CD4-positive, alpha-beta T cell treated with Interleukin-2 at 100 ng/mL for 4 hours (primary cell): ENCODE measurements at places on chromosomes 7 and 10.

- DNase-seq = no peak
These were observed 50.0 kb upstream of the FRMD4A start for GRCh38 chr10:14380746-14381145.

DNA sequence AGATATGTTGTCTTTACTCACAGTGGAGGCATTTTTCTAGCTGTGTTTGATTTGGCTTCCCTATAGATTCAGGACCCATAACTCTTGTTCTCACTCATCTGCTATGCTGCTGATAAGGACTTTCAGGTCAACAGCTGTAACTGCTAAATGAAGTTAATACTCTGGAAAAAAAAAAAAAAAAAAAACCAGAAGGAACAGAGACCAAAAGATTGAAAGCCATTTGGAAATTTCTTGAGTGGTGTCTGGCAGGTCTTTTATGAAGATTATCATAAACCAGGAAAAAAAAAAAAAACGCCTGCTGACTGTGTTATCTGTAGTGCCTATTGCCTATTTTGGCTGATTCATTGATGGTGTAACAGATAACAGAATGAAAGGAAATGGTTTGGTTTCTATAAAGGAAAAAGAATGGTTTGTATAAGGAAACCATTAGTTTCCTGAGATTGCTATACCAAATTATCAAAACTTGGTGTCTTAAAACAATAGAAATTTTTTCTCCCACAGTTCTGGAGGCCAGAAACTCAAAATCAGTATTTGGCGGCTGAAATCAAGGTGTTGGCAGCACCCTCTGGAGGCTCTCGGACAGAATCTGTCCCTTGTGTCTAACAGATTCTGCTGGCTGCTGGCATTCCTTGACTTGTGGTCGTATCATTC is 60.5 kb upstream of the BET1 start:
- DNase-seq = no peak

DNA sequence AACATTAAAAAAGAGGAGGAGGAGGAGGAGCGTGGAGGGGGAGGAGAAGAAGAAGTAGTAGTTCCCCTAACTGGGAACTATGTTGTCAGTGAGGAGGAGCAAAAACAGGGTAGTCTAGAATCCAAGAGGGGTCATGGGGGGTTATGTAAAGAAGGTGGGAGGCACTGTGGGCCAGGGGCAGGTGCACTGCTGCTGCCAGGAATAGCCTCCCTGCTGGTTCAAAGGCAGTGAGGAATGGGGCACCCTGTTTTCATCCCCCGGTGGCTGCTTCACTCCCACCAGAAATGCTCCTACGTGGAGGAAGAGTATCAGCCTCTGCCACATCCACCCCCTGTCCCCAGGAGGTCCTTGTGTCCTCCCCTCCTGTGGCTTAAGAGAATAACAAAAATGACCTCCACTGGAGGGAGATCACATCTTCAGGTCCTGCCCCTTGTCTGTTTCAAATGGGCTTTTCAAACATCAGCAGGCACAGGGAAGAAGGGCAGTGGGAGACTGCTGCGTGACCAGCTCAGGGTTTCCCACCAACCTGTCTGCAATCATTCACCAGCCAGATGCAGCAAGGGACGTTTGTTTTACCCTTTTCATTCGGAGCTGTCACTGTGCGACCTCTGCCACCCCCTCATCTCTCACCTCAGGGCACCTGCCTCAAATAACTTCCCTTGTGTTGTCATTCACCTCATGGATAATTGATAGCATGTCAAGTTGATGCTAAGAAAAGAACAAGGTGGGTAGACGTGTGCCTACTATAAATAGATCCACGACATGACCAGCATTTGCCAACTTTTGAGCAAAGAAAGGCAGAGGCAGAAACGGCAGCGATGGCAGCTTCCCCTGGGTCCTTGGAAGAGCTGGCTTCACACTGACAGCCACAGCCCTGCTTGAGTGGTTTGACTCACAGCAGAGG is 92.6 kb downstream of the DGKI start:
- DNase-seq = no peak

DNA sequence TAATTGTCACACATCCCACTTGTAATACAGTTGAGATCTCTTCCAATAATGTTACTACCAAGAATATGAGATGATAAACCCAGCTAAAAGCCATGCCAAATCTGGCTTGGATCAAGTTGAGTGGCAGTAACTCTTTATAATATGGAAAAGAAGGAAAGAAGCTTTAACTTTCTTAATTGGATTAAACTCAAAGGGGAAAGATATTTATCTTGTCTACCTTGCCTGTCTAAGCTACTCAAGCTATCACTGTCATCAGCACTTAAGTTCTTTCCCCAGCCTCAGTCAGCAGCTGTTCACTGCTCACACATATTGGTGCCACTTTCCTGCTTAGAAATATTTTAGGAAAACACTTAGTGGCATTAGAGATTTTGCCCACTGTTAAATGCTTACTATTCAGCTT is 350.7 kb downstream of the IPMK start:
- DNase-seq = no peak

- DNase-seq = peak; percentile 16
These were observed 802 bp upstream of the CDK6 start for GRCh38 chr7:92837000-92837749.

DNA sequence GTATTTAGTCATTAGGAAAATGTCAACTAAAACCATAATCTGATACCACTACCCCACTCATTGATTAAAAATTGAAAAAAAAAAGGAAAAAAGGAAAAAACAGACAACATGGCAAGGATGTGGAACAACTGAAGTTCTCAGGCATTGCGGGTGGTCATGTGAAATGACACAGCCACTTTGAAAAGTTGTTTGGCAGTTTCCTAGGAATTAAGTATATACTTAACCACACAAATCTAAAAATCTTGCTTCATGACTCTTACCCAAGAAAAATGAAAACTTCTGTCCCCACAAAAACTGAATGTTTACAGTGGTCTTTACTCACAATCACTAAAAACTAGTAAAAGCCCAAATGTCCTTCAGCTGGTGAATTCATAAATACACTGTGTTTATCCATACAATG is 254.5 kb downstream of the AHR start:
- DNase-seq = no peak

GRCh38 chr10:30537586-30537985 is 92.0 kb downstream of the LYZL2 start:
- DNase-seq = no peak

GRCh38 chr10:77889277-77889903 is 37.2 kb downstream of the DLG5 start:
- DNase-seq = no peak

- no peak for DNase-seq
These were observed 26.2 kb upstream of the CRHR2 start for GRCh38 chr7:30708412-30708811.

DNA sequence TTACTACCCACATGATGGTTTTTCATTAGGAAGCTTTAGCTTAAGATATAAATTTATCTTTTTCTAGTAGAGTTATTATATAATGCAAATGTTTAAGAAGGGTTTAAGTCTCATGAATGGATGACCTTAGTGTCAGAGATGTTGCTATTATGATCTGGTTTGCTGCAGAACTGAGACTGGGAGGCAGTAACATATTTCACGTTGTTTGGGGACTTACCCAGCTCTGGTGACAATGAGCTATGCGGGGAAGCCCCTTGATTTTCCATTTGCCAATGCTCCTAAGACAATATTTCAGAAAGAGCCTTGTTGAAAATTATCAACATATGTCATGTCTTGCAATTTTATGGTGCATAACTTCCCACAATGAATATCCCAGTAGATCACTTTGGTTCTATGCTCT is 754.6 kb downstream of the REEP3 start:
- DNase-seq = no peak

GRCh38 chr10:43317422-43317821 is 50.6 kb upstream of the RASGEF1A start:
- DNase-seq = no peak

- DNase-seq = no peak
These were observed at the start of gene SLC18A3 for GRCh38 chr10:49610114-49610457. TSS of gene SLC18A3 (plus strand) at chr10:49610310. CDS start at chr10:49610741, 431 bp downstream.
